ENCODE measurements at places on chromosomes 7 and 10.

DNA sequence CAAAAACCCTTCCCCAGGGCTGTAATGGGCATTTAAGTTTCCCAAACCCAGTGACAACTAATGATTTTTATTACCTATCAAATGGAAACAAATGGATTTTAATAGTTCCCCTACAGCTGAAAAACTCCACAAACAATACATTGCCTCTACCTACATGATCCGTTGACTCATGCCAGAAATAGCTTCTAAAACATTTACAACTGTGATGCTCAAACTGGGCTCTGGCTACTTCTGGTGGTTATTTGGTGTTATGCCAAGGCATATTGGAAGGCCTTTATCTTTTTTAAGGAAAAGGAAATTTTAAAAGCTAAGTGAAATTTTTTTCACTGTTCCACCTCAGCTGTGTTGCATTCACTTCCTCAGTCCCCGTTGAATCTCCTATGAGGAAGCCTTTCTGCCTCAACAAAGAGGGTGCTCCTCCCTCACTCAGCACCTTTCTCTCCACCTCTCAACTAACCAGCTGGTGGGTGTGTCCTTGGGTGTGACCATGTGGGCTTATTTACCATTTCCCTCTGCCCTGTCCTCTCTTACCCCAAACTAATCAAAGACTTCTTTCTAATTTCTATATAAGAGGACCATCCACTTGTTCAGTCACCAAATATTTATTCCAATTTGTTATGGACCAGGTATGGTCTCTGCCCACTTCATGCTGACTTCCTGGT lies 82.9 kb downstream of the PRTFDC1 start:
- no peak for DNase-seq

DNA sequence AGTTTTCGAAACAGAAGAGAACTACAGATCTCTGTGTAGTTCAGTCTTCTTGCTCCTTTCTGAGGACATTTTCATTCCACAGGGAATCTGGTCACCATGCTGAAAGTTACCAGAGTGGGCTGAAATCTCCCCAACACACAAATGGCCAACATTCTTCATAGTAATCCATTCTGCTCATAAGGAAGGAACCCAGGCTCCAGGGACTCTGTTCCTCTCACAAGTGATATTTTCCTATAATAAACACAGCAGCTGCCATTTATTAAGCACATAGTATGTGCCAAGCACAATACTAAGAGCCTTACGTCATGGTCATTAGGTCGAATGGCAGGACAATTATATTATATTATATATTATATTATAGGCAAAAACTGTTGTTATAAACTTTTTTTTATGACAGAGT lies 109.8 kb downstream of the RAB11FIP2 start:
- no peak for DNase-seq

DNA sequence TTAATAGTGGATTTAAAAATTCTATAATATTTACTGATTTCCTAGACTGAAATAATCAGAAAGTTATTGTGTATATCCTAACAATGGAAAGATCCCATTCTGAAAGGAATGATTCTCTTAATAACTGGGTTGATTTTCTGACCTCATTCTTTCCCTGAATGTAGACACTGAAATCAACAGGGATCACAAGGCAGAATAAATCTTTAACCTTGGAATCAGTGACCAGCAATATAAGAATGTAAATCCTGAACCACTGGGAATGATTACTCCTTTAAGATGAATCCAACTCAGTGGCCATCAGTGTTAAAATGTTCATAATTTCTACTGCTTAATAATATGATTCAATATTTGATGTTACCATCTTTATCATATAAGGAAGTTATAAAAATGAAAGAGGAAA lies 47.6 kb downstream of the ANKRD26 start:
- no peak for DNase-seq

- DNase-seq: no peak
Observed at GRCh38 chr7:155269766-155270585, 27.7 kb upstream of the INSIG1 start.

DNA sequence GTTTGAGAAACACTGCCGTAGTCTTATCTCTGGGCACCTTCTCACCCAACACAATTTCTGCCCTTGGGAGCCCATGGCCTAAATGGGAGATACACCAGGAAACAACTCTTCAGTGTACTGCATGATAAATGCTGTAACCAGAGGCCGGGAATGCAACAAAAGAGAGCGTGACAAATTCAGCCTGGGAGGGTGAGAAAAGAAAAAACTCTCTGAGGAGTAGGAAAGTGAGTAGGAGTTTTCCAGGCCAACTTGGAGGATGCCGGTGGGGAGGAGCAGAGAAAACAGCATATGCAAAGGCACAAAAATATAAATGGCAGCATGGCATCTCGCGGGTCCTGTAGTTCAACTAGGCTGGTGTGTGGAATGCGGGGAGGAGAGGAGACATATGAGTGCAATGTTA lies 624.5 kb downstream of the PARD3 start:
- peak; percentile 68 for DNase-seq

GRCh38 chr10:55410415-55410885 lies 609.4 kb upstream of the PCDH15 start:
- DNase-seq: peak; percentile 46

- no peak for DNase-seq
Observed at GRCh38 chr10:17516376-17516775, 62.0 kb upstream of the ST8SIA6 start.

DNA sequence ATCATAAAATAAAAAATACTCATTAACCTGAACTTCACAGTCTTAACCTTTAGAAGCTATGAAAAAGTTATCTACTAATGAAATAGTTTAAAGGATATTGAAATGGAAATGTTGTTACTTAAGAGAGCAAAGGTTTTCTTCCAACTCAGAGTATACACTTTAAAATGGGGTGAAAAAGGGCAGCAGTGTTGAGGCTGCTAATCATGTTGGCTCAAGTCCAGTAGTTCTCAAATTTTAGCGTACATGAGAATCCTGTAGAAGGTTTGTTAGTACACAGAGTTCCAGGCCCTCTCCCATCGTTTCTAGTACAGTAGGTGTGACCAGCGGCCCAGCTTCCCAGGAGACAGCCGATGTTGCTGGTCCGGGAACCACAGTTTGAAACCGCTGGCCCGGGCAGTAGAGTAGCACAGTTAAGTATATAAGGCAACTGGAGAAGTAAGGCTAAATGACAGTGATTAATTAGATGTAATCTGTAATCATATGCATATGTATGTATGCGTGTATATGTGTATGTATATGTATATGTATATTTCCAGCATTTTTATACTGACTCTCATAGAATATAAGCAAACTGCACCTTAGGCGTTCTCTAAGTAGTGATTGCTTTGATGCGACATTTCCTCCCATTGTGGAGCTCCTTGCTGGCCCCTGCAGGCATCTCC lies 147.2 kb upstream of the PRR15 start:
- no peak for DNase-seq

- DNase-seq: no peak
Observed at GRCh38 chr10:36254199-36254598, 612.1 kb upstream of the FZD8 start.

GRCh38 chr7:44625526-44626471 lies 19.4 kb downstream of the OGDH start:
- no peak for DNase-seq

DNA sequence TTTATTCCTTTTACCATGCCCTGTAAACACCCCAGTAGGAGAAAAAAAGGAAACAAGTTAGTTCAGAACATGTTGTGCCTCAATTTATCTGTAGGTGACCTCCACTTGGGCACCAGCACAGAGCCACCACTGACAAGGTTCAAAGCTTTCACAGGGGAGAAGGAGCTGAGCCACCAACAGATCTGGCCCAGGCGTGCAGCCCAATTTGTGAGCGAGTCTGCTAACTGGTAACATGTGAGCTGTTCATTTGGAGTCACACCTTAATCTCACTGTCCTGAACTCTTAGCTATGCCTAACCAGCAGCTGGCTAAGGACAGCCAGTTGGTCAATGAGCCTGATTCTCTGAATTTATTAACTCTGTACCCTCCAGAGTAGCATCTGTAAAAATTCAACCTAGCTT lies 78.4 kb upstream of the CAMK2B start:
- DNase-seq: no peak

DNA sequence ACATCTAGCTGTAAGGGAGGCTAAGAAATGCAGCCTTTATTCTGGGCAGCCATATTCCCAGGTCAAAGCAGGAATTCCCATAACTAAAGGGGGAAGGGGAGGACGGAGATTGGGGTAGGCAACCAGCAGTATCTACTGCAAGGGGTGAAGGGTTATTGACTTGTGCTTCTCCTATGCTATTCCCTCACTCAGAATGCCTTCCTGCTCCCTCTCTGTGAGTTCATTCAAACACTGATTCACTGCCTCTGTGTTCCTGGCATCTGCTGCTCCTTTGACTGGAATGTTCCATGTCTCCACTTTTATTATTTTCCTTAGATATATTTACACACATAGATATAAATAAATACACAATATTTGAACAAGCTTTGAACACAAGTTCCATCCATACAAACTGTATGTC lies 11.1 kb downstream of the HTR7 start:
- DNase-seq: no peak

DNA sequence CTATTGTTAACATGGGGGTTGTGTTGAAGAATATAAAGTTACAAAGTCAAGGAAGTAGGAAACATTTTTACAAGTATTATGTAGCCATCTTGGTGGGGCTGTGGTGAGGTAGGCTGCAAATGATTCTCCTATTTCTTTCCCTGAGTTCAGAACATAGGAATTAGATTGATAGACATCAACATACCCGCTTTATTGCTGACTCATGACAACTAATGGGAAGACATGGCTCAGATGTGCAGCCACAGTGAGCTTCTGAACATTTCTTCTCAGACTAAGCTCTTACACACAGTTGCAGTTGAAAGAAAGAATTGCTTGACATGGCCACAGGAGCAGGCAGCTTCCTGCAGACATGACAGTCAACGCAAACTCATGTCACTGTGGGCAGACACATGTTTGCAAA lies 110.7 kb downstream of the ANKRD30A start:
- no peak for DNase-seq

DNA sequence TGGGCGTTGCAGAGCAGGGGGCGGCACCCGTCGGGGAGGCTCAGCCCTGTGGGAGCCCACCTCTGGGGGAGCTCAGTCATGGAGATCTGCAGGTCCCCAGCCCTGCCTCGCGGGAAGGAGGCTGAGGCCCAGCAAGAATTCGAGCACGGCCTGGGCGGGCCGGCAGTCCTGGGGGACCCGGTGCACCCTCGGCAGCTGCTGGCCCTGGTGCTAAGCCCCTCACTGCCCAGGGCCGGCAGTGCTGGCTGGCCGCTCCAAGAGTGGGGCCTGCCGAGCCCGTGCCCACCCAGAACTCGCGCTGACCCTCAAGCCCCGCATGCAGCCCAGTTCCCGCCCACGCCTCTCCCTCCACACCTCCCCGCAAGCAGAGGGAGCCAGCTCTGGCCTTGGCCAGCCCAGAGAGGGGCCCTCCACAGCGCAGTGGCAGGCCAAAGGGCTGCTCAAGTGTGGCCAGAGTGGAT lies 76.2 kb downstream of the TMEM26 start:
- no peak for DNase-seq

DNA sequence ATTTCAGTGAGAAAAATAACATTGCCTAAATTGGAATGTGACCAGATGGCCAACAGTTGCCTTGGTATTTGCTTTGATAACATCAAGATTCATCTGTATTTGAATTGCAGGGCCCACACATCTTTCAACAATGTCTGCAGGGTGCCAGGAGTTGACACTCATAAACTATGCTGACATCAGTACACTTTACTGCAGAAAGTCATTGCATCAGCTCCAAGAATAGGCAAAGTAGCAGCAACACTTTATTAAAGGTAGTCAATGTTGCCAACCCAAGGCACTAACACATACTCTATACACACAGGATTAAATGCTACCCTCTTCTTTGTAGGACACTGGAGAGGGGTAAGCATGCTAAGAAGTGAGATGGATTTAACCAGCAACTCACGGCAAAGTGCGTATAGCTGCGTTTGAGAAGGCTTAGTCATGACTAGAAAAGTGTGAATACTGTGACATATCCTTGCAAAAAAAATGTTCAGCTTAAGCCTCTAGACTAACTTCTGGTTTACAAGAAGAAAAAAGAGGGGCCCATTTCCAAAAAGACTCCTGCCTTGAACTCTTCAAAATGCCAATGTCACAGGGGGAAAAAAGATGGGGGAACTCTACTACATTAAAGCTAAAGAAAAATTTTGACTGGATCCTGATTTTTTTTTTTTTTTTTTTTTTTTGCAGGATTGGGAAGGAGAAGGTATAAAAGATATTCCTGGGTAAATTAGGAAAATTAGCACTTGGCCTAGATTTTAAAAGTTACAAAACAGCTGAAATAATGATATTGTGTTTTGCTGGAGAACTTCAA lies 2.2 kb downstream of the BBIP1 start:
- DNase-seq: no peak

DNA sequence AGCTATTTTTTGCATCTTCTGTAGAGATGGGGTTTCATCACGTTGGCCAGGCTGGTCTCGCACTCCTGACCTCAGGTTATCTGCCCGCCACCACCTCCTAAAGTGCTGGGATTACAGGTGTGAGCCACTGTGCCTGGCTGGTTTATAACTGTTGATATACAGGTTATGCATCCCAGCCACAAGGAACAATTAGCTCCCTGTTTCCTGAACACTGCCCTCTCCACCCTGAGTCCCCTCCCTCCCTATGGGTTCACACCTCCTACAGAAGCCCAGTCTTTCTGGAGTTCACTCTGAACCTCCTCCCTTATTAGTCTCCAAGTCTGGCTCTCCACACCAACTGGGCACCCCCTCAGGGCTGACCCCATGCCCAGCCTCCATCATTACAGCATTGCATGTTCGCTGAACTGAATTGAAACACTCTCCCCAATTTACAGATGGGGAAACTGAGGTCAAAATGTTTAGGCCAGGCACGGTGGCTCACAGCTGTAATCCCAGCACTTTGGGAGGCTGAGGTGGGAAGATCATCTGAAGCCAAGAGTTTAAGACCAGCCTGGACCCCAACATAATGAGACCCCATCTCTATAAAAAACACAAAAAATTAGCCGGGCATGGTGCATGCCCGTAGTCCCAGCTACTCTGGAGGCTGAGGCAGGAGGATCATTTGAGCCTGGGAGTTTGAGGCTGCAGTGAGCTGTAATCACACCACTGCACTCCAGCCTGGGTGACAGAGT lies 1.7 kb upstream of the CLIP2 start:
- no peak for DNase-seq

GRCh38 chr7:24017519-24017918 lies 266.5 kb upstream of the NPY start:
- DNase-seq: no peak

GRCh38 chr10:124289851-124290795 lies 128.6 kb downstream of the OAT start:
- DNase-seq: peak; percentile 17

GRCh38 chr7:157638563-157638962 lies 301.8 kb downstream of the DNAJB6 start:
- no peak for DNase-seq

- no peak for DNase-seq
Observed at GRCh38 chr7:94344826-94345225, 49.9 kb upstream of the COL1A2 start.

DNA sequence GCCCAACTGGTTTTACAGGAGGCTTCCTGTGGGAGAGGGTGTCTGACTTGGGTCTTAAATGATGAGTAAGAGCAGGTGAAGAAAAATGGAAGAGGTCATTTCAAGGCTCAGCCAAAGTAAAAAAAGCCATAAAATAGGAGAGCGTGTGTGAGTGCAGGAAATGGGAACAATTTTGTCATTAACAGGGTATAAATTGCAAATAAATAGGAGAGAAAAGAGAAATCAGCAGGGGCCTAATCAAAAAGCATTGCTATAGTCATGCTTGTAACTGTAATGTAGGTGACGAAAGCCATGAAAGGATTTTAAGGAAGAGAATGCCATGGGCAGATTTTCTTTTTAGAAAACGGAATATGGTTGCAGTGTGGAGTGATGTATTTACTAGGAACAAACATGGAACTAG lies 15.7 kb upstream of the SEMA3A start:
- no peak for DNase-seq

- DNase-seq: no peak
Observed at GRCh38 chr10:128628252-128628651, 502.0 kb upstream of the MKI67 start.

- DNase-seq: peak; percentile 60
Observed at GRCh38 chr10:132904181-132904813, 38.1 kb downstream of the CFAP46 start.

All from ELF-1 (cell line).